ENCODE measurements at places on chromosomes 1 and 21. TPM values are rescaled to one million over a fixed set of nuclear protein-coding genes. Genes with fewer than 3 reads are reported as not detected.

UBL4B gene
- total RNA-seq: not detected

CNR2 gene
- 0.11 TPM for total RNA-seq

CHI3L1 gene
- total RNA-seq: 0.53 TPM

RGS7 gene
- total RNA-seq: 0.42 TPM

S100A14 gene
- total RNA-seq: 8.1 TPM

NR1I3 gene
- total RNA-seq: not detected

TAF12 gene
- total RNA-seq: 25.6 TPM

SYCP1 gene
- not detected for total RNA-seq

PRMT6 gene
- 19.6 TPM for total RNA-seq

DENND2D gene
- 23.9 TPM for total RNA-seq

CENPF gene
- total RNA-seq: 46.2 TPM

GJA8 gene
- total RNA-seq: not detected

DNA sequence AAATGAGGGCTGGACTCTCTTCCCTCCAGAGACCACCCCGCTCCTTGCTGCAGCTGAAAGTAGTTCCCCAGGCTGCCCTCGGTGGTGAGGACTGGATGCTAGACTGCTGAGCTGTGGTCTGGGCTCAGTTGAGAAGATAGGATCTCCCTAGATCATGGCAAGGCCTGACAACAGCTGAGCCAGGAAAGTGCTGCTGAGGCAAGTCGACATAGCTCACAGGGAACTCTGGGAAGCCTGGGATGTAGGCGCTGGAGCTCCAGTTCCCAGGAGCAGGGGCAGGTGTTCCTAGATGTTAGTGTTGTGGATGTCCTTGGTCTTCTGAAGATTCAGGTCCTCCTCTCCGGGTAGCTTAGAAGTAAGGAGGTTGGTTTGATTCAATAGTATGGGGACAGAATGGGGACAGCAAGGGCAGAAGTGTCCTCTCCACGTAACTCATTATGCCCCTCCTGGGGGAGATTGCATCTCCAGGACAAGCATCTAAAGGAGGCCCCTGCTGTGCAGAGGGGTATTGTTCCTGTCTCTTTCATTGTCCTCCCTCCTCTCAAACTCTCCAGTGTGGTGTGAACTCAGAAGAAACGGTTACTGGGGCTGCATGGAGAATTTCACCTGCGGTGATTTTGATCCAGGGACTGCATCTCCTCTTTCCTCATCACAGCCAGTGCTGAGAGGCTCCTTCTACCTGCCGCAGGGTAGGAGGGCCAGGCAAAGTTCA lies 3.7 kb downstream of the CYB561D1 start:
- DNase-seq: no peak

DNA sequence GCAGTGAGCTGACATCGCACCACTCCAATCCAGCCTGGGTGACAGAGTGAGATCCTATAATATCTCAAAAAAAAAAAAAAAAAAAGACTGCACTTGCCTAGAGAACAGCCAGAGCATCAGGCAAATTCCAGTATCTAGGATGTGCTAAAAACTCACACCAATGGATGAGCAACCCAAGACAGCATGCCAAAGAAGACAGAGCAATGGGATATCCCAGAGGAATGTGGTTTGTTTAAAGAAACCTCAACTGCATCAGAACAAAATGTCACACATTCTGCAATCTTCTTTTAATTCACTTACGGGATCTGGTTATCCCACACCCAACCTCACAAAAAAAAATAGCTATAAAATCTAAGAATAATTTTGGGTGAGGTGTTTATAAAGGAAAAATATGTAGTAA lies 7.3 kb downstream of the KCNH1 start:
- no peak for DNase-seq

DNA sequence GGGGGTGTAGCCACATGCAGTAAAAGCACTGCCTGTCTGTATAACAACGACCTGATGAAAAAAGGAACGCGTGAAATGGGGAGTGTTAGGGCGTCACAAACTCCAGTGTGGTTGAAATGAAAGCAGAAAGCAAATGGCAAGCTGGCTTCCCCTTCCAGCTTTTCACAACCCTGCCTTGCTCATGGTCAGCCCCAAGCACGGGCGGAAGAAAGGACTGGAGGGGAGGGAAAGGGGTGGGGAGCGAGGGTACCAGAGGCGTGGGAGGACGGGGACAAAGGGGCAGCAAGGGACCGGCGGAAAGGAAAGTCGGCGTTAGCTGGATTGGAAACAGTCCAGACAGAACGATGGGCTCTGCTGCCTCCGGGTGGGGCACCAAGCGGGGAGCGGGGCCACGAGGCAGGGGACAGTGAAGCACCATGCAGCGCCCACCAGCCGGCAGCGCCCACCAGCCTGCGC lies 9.6 kb downstream of the VPS26C start:
- DNase-seq: no peak

- no peak for DNase-seq
Measured at GRCh38 chr21:33733601-33734000, 91.3 kb downstream of the ITSN1 start.

DNA sequence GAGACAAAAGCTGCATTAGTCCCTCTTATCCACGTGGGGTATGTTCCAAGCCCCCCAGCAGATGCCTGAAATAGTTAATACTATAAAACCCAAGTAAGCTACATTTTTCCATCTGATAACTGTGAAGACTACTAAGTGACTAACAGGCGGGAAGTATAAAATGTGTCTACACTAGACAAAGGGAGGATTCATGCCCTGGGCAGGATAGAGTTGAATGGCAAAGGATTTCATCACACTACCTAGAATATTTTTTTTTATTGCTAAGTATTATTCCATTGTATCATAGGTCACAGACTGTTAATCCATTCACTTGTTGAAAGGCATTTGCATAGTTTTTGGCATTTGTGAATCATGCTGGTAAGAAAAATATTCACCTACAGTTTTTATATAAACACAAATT lies 26.4 kb upstream of the CFHR4 start:
- DNase-seq: no peak

DNA sequence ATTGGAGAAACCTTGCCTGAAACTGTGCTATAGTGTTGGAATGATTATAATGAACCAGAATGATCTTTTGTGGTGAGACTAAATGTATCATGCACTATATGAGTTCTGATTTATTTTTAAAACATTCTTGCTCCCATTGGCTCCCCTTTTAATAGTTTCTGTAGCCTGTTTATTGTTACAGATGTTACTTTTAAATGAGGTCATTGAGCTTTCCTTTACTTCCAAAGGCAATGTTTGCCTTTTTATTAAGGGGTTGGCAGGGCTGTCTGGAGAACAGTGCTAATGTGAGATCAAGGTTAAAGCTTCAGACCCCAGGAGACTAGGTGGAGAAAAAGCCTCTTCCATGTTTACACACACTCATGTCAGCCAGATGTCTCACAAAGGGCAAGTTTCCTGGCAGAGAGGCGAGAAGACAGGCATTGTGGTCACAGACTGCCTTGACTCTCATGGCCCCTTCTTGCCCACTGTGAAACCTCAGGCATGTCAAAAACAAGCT lies 120.6 kb upstream of the RAVER2 start:
- DNase-seq: no peak

GRCh38 chr1:25692560-25692959 lies 76.0 kb downstream of the MAN1C1 start:
- no peak for DNase-seq

- DNase-seq: no peak
Measured at GRCh38 chr1:64809309-64809708, 64.4 kb downstream of the RAVER2 start.
